Stimulated activated CD4-positive, alpha-beta T cell treated with anti-CD3 and anti-CD28 coated beads, Interleukin-12 subunit alpha, Interleukin-12 subunit beta, amount 100 ng/mL, for 24 hours (primary cell): ENCODE measurements at places on chromosomes 16 and 17.

- DNase-seq = no peak
Observed at GRCh38 chr17:27551701-27552248, 79.2 kb upstream of the LGALS9 start.

- no peak for DNase-seq
Observed at GRCh38 chr16:85735225-85735635, 15.7 kb downstream of the C16orf74 start.

DNA sequence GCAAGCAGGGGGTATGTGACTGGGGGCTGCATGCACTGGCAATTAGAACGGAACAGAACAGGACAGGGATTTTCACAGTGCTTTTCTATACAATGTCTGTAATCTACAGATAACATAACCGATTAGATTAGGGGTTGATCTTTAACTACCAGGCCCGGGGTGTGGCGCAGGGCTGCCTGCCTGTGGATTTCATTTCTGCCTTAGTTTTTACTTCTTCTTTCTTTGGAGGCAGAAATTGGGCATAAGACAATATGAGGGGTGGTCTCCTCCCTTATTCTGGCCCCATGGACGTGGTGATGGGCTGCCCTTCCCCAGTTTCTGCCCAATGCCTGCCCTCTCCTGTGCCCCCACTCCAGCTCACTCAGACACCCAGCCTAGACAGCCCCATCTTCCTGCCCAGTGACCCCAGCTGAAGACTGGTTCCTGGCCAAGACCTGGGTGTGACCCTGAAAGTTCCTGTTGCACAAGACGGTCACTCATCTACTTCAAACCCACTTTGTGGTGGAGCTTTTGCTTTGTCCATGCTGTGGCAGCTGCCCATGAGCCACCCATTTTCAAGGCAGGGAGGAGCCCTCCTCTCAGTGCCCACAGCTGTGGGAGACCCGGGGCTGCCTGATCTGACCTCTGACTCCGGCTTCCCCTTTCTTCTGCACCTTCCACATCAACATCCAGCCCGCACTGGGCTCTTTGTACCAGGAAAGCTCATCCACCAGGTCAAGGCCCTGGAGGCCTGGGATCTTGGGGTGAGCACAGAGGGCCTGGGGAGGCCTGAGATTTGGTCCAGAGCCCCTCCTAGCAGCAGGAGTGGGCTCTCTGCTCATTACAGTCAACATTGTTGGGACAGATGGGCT is 18.6 kb downstream of the ALOX12B start:
- no peak for DNase-seq

- no peak for DNase-seq
Observed at GRCh38 chr16:27458258-27458657, 56.3 kb downstream of the IL21R start.

DNA sequence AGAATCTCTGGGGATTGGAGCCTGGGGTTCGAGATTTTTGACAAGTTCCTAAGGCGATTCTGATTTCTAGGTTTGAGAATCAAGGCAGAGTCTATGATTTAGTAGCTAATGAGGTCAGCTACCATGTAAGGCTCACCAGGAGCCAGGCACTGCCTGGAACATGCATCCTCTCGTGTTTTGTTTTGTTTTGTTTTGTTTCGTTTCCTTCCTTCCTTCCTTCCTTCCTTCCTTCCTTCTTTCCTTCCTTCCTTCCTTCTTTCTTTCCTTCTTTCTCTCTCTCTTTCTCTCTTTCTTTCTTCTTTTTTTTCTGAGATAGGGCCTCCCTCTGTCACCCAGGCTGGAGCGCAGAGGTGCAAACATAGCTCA is 39.1 kb downstream of the SRCIN1 start:
- DNase-seq = no peak

GRCh38 chr16:22328081-22328725 is 31.0 kb downstream of the POLR3E start:
- DNase-seq = no peak

DNA sequence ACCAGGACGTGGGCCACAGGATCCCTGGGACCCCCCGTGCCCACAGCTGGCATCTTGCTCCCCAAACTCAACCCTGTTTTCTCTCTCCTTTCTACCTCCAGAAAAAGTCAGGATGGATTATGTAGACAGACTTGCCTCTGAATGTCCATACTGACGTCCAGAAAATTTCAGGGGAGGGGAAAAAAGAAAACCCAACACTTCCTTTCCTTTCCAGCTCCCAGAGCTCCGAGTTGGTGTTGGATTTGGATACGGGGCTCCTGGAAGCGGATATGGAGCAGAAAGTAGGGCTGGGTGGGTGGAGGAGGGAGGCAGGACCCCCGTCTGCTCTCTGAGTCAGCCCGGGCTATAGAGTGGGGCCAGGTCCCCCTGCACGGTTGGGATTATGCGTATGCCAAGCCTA is 70.2 kb downstream of the MRM3 start:
- DNase-seq = no peak

GRCh38 chr17:8806926-8807550 is 7.9 kb upstream of the MFSD6L start:
- DNase-seq = no peak

- DNase-seq = no peak
Observed at GRCh38 chr17:48100591-48101011, 677 bp downstream of the CBX1 start.

- no peak for DNase-seq
Observed at GRCh38 chr16:3085868-3086595, 13.1 kb downstream of the ZSCAN10 start.

- DNase-seq = no peak
Observed at GRCh38 chr17:57544401-57544800, 200.7 kb downstream of the CCDC182 start.

- DNase-seq = no peak
Observed at GRCh38 chr17:68843522-68843921, 111.7 kb downstream of the ABCA8 start.

DNA sequence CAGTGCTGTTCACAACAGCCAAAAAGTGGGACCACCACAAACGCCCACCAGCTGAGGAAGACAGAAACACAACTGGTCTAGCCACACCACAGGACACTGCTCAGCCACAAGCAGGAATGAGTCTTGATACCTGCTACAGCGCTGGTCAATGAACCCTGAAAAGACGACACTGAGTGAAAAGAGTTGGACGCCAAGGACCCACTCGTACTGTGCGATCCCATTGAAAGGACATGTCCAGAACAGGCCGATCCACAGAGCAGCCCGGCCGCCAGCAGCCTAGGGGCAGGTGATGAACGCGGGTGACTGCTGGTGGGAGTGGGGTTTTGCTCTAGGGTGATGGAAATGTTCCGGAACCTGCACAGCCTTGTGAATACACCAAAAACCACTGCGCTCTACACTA is 10.6 kb upstream of the SLC38A8 start:
- DNase-seq = no peak

DNA sequence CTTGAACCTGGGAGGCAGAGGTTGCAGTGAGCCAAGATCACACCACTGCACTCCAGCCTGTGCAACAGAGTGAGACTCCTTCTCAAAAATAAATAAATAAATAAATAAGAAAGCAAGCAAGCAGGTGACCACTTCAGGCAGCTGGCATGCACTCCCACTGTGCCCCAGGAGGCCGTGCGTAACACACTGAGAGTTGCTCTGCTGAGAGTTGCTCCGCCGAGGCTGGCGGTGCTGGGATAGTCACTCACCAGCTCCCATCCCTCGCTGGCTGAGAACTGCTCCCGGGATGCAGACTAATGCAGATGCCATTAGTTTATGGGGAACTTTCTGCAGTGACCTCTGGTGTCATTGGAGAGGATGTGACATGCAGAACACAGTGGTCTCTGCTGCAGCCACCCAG is 105.7 kb upstream of the PLCG2 start:
- no peak for DNase-seq

GRCh38 chr17:43040655-43041054 is 15.6 kb downstream of the RND2 start:
- DNase-seq = no peak

- DNase-seq = no peak
Observed at GRCh38 chr16:8552487-8553221, 37.7 kb downstream of the TMEM114 start.

DNA sequence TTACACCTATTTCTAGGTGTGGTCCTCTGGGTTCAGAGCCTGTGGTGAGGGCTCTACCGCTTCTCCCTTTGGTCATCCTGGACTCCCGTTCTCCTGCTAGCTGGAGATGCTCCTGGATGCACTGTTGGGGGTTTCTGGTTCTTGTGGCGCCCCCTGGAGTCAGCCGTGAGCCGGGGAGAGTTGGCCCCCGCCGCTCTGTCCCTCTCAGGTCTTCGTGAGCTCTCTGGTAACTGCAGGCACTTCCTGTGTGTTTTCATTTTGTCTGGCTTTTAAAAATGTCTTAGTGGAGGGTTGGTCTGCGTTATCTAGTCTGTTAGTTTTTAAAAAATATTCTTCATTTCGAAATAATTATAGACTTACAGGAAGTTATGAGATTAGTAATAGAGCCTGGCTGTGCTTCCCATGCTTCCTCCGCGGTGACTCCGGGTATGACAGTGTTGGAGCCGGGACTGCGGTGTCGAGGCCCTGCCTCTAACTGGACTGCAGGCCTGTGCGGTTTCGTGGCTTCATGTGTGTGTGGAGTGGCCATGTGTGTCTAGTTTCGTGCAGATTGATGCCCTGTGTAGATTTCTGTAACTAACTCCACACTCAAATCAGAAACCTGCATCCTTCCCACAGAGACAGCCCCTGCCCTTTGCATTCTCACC is 78.0 kb upstream of the ZNF750 start:
- DNase-seq = no peak

DNA sequence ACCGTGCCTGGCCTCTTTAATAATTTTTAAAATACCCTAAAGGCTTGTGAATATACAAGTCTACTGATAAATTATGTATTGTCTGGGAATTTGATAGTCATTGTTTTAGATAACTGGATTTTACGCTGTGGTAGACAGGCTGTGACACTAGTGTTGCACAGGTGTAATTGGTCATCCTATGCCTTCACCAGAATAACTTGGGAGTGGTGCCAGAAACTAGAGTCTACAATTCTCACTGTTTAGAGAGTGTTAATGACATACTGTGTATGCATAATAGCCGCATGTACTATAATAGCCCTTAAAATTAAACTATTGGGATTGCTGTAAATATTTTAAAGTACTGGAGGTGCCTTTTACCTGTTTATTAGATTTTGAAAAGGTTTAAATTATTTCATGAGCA is 11.4 kb downstream of the CNEP1R1 start:
- DNase-seq = no peak

DNA sequence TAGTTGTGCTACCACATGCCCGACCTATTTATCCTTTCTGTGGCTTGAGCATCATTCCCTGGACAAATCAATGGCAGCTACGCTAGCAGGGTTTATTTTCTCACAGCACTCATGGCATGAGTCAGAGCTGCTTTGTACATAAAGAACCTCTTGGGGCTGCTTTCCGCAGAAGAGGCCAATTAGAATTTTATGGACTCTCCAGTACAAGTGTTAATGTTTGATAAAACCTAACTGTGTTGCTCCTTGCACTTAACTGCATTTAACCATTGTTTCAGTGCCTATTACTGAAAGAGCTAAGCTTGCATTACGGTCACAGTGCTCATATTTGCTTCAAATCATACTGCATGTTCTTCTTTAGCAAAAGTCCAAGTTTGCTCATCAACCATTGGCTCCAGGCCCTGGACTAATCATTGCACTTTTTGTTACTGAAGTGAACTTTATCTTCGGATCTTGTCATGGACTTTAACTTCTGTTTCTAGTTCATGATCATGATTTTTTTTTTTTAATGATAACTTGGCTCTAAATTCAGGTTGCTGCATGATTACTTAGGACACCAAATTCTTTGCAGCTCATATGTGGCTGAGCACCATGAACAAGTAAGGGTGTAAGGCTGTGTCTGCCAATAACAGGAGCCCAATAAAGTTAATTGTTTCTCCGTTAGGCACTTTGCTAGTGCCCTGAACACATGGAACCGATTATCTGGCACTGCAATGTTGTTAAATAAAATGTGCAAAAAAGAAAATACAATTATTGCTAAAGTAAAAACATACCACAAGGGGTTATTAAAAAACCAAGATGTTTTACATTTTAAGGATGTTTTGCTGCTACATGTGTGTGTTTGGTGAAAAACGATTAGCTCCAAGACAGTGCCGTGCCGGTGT is 492.2 kb downstream of the KCNJ2 start:
- no peak for DNase-seq

DNA sequence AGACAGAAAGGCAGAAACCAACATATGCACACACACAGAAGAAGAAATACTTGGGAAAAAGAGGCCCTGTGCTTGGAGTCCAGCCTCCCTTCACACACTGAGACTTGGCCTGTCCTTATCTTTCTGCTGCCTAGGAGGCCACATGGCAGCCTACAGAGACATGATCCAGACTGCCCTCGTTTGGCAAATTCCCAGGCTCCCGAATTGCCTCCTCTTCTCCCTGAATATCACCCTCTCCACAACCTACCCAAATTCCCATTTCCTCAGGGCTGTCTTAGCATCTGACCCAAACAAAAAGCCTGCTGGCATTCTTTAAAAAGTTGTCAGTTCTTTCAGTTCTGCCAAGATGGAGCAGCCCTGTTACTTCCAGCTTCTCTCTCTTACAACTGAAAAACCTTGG is 59.8 kb downstream of the DNAH17 start:
- DNase-seq = no peak

DNA sequence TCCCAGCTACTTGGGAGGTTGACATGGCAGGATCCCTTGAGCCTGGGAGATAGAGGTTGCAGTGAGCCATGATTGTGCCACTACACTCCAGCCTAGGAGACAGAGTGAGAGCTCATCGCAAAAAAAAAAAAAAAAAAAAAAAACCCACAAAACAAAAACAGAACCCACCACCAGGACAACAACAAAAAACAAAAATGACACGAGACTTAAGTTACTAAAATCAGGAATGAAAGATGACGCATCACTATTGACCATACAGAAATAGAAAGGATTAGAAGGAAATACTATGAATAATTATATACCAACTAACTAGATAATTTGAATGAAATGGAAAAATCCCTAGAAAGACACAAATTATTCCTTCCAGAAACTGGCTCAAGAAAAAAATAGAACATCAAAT is 432.4 kb upstream of the PMFBP1 start:
- DNase-seq = no peak

GRCh38 chr16:21162661-21163151 is 4.2 kb downstream of the LDAF1 start:
- no peak for DNase-seq

- no peak for DNase-seq
Observed at GRCh38 chr16:23700509-23700908, 12.5 kb downstream of the ERN2 start.

DNA sequence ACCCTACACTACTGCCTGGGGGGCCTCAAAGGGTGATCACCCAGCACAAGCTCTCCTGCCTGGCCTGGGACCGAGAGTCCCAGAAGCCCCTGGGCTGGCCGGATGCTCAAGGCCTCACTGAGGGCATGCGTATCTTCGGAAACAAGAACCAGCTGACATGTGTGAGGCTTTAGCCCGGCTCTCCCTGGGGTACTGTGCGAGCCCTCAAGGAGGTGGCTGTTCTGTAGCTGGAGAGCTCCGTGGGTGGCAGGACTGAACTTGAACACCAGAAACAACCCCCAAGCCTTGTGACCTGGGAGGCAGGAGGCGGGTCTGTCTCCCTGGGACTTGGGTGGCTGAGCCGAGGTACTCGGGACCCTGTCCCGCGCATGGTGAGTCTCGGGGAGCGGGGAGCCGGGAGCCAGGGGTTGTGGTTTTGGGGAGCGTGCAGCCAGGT is 7.0 kb downstream of the DPEP1 start:
- DNase-seq = no peak
